ENCODE measurements at places on chromosomes 11 and 22.

DNA sequence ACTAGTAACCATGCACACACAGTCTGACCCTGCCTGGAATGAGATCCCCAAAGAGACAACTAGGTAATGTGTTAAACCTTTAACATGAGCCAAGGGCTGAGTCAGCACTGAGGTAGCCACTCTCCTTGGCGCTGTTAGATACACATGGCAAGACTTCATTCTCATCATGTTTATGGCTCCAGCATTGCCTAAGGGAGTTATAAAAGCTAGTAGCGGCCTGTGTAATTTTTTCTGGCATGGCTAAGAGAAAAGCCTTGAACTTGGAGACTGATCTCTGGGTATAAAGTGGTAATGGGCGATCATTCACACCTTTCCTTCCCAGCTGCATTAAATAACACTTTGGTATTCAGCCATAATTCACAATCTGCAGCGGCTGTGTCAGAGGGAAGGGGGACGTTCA, 779.7 kb upstream of the LRRC4C start:
- DNase-seq: peak; percentile 31

GRCh38 chr11:124344346-124344745, 24.3 kb upstream of the OR8D2 start:
- no peak for DNase-seq

DNA sequence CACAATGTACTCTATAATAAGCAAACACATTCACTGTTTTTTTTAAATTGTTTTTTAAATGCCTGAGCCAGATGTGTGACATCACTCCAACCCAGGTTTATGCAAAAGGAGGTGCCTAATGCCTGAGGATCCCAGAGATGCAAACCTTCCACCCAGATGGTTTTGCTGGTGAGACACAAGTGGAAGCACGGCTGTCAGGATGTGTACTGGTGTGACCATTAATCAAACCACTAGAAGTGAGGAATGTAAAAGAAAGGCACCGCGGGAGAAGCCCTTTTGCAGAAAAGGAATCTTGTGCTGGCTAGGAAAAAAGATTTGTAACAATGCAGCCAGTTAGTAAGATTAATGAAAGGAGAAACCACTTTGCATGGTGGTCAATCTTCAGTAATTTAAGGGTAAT, 407.4 kb downstream of the LARGE1 start:
- DNase-seq: peak; percentile 22

DNA sequence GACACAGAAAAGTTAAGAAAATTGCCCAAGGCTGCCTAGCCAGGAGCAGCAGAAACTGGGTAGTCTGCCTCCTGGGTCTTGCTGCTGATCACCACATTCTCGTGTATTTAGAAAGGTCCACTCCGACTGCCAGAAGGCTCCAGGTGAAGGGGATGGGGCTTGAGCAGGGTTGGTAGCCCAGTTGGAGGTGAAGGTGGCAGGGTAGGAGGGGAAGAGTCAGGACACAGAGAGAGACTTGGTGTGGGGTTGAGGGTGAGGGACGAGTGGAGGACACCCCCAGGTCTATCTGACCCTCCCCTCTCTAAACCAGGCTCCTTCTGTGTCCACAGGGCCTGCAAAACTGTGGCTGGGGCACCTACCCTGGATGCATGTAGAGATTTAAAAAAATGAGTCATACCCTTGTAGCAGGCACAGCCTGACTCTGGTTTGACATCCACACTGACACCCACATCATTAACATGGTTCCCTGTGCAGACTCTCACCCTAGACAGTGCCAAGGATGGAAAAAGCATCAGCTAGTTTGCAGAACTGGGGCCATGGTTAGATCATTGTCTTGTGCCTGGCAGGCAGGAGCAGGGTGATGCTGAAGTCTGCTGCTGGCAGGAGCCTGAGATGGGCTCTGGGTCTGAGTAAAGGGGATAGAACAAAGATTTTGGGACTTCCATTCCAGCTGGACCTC, 273.2 kb downstream of the TENM4 start:
- DNase-seq: no peak

GRCh38 chr11:26677566-26677965, 44.3 kb downstream of the SLC5A12 start:
- DNase-seq: no peak

GRCh38 chr11:24679821-24680351, 183.0 kb downstream of the LUZP2 start:
- DNase-seq: no peak

DNA sequence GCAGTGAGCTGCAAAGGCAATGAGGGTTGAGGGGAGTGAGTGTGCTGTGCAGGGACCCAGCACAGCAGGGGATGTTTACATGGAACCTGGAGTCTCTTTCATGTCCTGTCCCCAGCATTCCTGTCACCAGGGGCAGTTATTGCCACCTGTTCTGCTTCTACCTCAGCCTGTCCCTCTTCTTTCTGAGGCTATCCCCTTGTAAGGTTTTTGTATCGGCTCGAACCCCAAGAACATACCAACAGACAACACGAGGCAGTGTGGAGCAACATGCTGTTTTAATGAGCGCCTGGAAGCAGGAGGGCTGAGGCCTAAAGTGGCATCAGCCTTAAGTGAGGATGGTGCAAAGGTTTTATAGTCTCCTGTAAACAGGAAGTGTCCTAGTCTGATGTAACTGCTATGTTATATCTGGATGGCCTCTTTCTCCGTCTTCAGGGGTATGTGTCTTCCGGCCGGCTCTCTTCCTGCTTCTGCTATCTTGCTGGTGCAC, 3.9 kb downstream of the SCGB2A2 start:
- no peak for DNase-seq

DNA sequence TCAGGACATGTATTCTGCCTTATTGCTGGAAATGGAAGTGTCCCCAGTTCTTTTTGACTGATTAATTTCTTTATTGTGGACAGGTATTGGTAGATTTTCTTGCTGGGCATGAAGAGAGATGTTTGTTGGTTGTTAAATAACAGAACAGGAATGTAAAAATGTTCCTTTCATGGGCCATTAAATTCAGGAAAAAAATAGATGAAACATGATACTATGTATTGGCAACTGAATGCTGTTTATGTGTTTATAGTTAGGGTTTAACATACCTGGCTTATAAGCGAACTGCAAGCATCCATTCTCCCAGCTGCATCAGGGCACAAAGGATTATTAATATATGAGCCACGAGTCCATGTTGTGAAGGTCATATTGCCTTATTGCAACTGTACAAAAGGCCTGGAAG, 368.5 kb downstream of the NELL1 start:
- no peak for DNase-seq

GRCh38 chr11:31883435-31883834, 72.3 kb upstream of the PAX6 start:
- DNase-seq: no peak

GRCh38 chr11:13119361-13119760, 110.2 kb downstream of the RASSF10 start:
- DNase-seq: no peak

GRCh38 chr11:80144897-80145594, 704.2 kb upstream of the TENM4 start:
- DNase-seq: no peak

GRCh38 chr11:22634897-22635629, 9.4 kb upstream of the FANCF start:
- no peak for DNase-seq

DNA sequence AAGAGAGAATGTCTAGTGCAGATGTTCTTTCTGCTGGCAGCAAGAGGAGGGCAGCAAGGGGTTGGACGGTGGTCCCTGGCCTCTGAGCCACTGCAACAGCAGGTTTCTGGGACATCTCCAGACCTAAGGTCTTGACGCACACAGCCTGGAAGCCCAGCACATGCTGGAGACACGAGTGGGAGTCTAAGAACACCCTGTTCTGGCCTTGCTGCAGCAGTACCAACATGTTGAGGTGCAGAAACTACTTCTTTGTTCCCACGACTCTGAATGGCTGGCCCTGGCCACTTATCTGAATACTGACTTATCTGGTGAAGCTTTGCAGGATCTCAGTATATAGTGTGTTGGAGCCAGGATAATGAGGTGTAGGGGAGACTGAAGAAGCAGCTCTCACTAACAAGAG, 6.8 kb downstream of the MICAL2 start:
- DNase-seq: peak; percentile 55

- DNase-seq: no peak
Measured at GRCh38 chr11:72744474-72744873, 7.7 kb downstream of the ARAP1 start.

GRCh38 chr11:44450295-44450932, 115.0 kb upstream of the CD82 start:
- no peak for DNase-seq

- no peak for DNase-seq
Measured at GRCh38 chr22:37416827-37417226, 10.5 kb downstream of the ELFN2 start.

DNA sequence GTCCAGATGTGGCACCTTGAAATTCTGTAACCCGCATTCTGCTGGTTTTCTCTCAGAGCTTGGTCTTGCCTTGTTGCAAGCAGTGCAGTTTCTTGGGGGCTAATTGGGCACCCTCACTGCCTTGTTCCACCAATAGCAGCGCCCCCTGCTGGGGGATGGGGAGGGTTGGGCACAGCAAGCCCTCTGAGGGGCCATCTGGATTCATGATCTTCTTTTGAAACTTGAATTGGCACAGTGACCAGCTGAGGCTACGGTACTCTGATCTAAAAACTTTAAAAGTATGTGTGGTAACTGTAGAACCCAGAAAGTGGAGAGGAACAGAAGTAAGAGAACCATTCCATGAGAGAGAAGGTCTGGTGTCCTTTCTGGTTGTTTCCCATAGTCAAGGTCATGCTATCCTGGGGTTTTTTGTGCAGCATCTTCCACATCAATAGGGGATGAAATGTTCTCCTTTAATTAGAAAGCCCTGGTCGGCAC, 64.2 kb downstream of the MED15 start:
- peak; percentile 45 for DNase-seq

- no peak for DNase-seq
Measured at GRCh38 chr11:65183201-65183891, 1.6 kb downstream of the CAPN1 start.

DNA sequence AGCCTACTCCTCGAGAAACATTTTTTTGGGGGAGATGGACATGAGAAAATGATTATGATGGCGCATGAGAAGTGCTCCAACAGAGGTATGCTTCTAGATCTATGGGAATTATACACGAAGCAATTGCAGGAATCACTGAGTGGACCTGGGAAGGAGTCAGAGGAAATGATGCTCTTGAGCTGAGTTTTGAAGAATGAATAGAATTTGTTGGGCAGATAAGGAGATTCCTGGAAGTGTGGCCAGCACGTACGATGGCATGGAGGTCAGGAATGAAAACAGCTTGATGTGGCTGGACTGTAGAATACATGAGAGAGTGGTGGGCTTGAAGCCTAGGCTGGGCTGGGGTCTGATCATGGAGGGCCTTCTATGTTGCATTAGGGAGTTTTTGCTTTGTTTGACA, 31.7 kb downstream of the ADAMTS15 start:
- DNase-seq: peak; percentile 64

- DNase-seq: no peak
Measured at GRCh38 chr22:17257121-17258001, 38.1 kb upstream of the ADA2 start.
